AG09309 (cell line): ENCODE measurements at places on chromosomes 4 and X.

DNA sequence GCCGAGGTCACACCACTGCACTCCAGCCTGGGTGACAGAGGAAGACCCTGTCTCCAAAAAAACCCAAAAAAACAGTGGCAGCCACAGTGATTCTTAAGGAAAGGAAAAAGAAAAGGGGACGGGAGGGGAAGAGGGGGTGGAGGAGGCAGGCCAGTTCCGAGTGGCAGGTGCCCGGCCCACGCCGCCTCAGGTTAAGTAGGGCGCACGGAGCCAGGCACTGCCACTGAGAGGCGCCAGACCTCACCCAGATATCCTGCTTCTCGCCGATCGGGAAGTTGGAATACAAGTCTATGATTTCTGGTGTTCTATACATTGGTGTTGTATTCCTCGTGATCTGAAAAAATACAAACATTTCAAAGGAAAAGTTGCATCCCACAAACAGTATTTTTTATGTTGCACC is 35.9 kb downstream of the GAK start:
- DNase-seq, result no peak

- no peak for DNase-seq
Measured at GRCh38 chrX:150360331-150360730, 2.8 kb upstream of the MAMLD1 start.

DNA sequence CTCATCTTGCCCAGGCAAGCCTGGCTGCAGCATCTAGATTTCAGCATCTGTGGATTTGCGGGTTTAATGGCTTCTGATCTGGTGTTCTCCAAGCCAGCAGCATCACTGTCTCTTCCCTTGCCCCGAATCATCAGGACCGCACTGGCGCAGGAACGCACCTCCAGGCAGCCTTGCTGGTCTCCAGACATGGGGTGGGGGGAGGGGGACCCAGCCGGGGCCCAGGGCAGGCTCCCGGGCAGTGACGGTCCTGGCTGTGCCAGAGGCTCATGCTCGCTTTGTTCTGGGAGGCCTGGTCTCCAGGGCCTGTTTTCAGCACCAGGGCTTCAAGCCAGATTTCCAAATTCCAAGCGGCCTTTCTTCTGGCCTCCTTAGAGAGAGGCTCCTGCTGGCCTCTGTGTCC is 4.9 kb downstream of the CFAP99 start:
- no peak for DNase-seq

GRCh38 chrX:153623310-153624029 is 23.5 kb upstream of the DUSP9 start:
- DNase-seq, result no peak

DNA sequence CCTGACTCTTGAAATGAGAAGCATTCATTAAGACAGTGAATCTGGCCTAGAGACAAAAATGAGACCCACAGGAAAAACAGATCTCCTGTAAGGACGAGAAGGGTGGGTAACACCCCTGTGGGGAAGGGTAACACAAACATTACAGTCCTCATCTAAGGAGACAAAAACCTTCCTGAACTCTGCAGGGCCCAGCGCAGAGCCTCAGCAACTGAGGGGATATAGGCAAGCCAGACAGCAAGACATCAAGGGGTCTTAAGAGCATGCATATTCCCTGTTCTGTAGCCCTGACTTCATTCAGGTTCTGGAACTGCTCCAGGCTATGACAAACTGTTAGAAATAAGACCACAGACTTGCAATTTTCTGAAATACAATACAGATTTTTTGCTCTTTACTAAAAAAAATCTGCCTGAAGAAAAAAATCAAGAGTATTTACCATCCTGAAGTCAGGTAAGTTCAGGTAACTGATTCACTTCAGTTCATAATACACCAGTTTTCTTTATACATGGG is 15.5 kb downstream of the COX18 start:
- DNase-seq, result no peak

DNA sequence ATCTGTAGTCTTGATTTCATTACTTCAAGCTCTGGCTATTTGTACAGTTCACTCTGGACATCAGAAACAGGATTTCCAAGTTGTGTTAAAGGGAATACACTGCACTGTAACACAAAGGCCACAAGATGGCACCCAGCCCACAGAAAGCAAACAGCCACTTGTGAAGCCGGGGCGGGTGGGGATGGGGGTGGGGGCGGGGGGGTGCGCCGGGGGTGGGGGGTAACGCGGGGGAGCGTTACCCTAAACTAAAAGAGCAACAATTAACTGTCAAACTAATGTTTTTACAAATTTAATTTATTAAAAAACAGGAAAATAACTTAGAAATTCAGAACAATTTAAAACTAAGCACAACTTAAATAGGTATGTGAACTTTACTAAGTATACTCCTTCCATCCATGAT is 27.3 kb downstream of the PRDX4 start:
- no peak for DNase-seq

DNA sequence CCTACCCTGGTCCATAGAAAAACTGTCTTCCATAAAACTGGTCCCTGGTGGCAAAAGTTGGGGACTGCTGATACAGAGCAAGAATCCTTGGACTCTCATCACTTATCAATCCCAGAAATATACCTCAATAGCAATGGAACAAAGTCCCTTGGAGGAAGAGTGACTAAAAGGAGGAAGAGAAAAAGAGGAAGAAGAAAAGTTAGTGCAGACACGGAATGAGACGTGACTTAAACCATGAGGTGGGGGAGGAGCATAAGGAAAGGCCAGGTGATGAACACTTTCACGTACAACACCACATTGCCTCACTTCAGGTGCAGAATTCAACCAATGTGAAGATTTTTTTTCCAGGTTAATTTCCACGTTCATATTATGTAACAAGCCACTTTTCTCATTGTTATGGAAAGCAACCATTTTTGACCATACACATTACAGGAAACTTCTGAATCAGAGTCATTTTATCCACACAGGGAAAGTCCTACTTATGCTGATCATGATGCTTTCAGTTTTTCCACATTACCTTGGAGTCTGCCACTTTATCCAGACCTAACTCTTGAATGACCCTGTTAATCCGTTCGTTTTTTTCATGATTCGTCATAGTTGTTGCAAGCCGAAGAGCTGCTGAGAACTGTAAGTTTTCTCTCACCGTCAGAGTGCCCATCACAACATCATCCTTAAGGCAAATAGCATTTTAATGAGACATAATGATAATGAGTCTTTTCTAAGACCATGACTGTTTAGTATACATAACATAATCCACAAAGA is 27.7 kb downstream of the ABCG2 start:
- DNase-seq, result no peak

GRCh38 chr4:116438417-116438816 is 647.0 kb downstream of the TRAM1L1 start:
- no peak for DNase-seq

GRCh38 chr4:76953956-76954355 is 4.4 kb downstream of the SEPTIN11 start:
- no peak for DNase-seq
